ENCODE measurements at places on chromosomes 13 and 19.

- no peak for DNase-seq
These were observed 9.9 kb upstream of the SMIM17 start for GRCh38 chr19:56633021-56633420.

- no peak for DNase-seq
These were observed 35.1 kb downstream of the TMEM161A start for GRCh38 chr19:19103167-19103566.

- peak; percentile 32 for DNase-seq
These were observed 1.8 kb downstream of the ZNF114 start for GRCh38 chr19:48271531-48272151.

GRCh38 chr13:52411629-52412028, 5.7 kb upstream of the THSD1 start:
- DNase-seq, result no peak

GRCh38 chr13:41599619-41600018, 142.3 kb downstream of the RGCC start:
- DNase-seq, result no peak

GRCh38 chr13:25281935-25282332, 5.4 kb downstream of the MTMR6 start:
- DNase-seq, result no peak

- DNase-seq, result no peak
These were observed at the start of gene NAT14 for GRCh38 chr19:55484593-55485438. Gene NAT14, plus strand, starts transcription at chr19:55485188. Its CDS starts 521 bp downstream, at chr19:55485709.

DNA sequence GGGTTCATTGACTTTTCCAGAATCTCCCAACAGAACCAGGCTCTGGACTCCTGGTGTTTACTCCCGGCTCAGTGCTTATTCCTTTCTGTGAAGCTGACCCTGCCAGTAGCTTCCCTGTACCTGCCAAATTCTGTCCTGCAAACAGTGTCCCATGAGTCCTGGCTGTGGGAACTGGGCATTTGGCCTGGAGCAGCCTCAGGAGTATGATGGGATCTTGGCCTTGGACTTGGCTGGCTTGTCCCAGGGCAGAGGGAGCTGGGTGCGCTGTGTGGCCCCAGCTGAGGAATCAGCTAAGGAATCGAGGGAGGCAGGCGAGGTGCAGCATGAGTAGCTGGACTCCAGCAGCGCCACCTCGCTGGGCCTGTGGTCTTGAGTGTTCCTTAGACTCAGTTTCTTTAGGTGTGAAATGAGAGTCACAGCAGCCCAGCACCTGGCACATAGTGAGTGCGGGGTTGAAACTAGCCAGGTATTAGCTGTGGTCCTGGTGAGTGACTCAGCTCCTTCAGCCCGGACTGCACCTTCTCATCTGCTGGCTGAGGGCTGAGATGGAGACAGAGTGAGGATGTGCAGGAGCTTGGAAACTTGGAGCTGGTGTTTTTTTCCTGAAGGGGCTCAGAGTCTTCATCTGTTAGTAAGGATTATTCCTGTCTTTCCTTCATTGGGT, 10.4 kb downstream of the CLASRP start:
- DNase-seq, result no peak

DNA sequence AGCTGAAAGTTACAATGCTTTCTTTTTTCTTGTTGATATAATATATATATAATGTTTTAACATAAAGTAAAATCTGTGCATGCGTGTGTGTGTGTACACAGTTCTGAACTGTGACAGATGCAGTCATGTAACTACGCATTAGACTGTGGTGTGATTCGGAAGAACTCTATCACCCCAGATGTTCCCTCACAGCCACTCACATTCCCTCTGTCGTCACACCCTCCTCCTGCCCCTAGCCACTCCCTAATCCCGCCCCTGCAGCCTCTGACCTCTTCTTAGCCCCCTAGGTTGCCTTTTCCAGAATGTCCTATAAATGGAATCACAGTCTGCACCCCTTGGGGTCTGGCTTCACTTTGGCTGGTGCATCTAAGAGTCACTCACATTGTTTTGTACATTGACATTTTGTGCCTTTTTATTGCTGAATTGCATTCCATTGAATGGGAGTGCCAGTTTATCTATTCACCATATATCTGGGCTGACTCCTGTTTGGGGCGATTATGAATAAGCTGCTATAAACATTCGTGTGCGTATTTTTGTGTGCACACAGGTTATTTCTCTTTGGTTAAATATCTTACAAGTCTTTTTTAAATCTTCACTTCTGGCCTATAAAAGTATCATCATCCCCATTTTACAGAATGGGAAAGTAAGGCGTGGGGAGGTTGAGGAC, 20.4 kb downstream of the DHRS12 start:
- no peak for DNase-seq

- no peak for DNase-seq
These were observed 16.9 kb upstream of the C1QTNF9 start for GRCh38 chr13:24292481-24292880.

DNA sequence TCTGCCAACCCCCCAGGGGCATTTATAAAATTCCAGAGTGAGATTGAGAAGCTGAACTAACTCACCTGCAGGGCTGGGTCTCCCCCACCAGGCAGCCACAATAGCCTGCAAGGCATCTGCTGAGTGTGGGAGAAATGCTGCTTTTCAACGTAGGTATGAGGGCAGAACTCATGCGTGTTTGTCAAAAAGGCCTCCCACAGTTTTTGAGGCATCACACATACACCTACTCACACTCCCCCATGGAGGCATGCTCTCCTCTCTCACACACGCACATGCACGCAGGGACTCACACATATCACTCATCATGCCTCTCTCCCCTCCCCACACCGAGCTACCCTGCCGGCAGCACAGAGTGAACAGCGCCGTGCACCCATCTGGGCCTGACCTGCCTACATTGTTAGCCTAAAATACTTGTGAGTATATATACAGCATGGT, 390.5 kb downstream of the FGF9 start:
- no peak for DNase-seq

DNA sequence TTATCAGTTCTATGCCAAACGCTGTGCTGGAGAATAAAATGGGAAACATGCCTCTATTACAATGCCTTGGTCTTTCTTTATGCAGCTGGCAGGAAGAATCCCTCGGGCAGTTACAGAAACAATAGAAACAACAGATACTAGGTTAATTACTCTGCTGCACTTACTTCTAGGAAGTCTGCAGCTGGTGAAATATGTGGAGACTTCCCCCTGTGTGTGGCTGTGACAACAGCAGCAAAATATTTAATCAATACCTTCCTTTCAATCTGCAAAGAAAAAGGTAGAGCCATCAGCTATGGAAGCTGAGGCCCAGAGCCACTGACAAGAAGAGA, 9.9 kb downstream of the STOML3 start:
- no peak for DNase-seq

- no peak for DNase-seq
These were observed 20.4 kb downstream of the POU2F2 start for GRCh38 chr19:42111811-42112210.

- DNase-seq, result no peak
These were observed 426.9 kb downstream of the PCDH9 start for GRCh38 chr13:66803013-66803807.

DNA sequence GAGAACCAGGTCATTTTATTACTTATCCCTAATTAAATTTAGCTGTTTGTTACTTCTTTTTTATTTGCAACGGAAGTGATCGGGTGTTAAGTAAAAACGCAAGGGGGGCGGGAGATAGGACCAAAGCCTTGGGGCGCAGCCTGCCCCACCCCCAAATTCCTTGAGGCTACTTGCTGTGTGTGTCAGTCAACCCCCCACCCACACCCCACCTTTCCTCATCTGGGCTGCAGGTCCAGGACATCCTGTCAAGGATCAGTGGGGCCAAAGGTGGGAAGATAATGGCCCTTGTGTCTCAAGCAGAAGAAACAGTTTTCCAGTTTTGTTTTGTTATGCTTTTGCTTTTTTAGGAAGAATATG, 1.2 kb upstream of the FOXO1 start:
- DNase-seq, result peak; percentile 45

- peak; percentile 58 for DNase-seq
These were observed at the start of gene ZNF541 for GRCh38 chr19:47573071-47574026. Gene ZNF541, minus strand, starts transcription at chr19:47573148. Its CDS starts 17,292 bp downstream, at chr19:47555856.

DNA sequence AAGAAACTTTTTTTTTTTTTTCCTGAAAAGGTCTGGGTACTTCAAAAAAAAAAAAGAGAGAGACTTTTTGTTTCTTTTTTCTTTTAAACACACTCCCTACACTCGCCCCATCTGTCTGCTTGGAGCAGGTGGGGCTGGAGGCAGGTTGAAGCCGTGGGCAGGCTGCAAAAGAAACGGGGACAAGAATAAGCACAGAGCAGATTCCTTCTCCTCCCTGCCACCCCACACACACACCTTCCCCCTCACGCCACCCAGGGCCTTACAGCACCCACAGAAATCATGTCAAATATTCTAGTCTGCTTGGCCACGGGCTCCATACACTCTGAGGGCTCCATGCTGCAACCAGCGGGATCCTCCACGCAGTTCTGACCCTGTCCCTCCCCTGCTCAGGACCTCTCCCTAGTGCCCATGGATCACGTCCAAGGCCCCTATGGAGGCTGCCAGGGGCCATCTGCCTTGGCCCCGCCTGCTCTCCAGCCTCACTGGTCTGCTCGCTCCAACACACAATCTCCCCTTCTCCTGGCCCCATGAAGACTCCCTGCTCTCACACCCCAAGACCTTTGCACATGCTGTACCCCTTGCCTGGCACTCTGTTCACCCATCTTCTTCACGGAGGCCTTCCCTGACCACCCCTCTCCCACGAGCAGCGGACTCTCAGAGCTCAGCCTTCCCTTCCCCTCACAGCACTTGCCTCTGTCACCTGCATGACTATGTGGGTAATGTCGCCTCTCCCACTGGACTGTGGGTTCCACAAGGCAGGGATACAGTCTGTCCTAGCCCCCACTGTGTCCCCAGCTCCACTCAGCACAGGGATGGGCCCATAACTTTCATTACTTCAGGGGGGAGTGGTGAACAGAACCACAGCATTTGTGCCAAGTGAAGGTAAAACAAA, 11.4 kb downstream of the AKT2 start:
- no peak for DNase-seq

DNA sequence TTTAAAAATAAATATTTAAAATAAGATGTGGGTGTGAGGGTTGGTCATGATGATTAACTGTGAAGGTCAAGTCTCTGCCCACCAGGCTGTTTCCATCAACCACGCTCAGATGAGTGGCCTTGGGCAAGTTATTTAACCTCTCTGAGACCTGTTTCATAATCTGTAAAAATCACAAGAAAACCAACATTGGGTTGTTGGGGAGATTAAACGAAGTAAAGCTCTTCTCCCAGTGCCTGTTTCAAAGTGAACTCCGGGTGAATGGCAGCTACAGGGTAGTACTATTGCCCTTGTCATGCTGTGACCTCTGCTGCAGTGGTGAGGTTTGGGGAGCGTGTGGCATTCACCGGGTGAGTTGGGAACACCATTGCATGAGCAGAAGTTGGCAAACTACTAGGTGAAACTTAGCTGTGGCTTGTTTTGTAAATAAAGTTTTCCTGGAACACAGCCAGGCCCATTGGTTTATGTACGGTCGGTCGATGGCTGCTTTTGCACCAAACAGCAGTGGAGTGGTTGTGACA, 153.2 kb downstream of the USP12 start:
- no peak for DNase-seq

GRCh38 chr19:4057931-4058692, 8.6 kb downstream of the ZBTB7A start:
- DNase-seq, result peak; percentile 84

- DNase-seq, result no peak
These were observed 69.0 kb downstream of the LRCH1 start for GRCh38 chr13:46621792-46622629.

DNA sequence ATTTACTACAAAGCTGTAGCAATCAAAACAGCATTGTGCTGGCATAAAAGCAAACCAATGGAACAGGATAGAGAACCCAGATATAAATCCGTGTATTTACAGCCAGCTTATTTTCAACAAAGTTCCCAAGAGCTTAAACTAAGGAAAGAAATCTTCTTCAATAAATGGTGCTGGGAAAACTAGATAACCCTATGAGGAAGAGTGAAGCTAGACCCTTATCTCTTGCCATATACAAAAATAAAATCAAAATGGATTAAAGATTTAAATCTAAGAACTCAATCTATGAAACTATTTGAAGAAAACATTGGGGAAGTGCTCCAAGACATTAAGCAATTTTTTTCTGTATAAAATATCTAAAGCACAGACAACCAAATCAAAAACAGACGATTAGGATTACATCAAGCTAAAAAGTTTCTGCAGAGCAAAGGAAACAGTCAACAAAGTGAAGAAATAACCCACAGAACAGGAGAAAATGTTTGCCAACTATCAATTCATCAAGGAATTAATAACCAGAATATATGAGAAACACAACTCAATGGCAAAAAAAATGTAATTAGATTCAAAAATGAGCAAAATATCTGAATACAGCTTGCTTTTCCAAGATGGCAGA, 480.7 kb downstream of the LMO7 start:
- DNase-seq, result no peak

DNA sequence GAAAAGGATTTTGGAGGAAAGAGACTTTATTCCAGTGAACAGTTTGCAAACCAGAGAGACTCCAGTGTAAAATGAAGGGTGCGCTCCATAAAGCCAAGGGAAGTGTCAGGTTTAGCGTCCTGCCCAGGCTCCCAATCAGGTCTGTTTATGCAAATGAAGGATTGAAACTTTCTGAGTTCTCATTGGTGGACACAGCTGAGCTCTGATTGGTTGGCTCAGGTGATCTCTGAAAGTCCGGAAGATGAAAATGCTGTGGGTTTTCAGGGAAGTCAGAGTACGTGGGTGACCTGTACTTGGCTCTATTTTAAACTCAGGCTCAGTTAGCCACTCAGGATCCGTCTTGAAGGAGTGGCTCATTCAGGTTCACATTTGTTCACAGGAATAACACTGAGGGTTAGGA, 28.7 kb upstream of the CD33 start:
- DNase-seq, result no peak

- no peak for DNase-seq
These were observed 20.3 kb upstream of the SPC24 start for GRCh38 chr19:11175920-11176319.

GRCh38 chr13:112934078-112934477, 34.9 kb upstream of the MCF2L start:
- no peak for DNase-seq

- DNase-seq, result no peak
These were observed 25.6 kb downstream of the UBXN6 start for GRCh38 chr19:4431808-4432674.

DNA sequence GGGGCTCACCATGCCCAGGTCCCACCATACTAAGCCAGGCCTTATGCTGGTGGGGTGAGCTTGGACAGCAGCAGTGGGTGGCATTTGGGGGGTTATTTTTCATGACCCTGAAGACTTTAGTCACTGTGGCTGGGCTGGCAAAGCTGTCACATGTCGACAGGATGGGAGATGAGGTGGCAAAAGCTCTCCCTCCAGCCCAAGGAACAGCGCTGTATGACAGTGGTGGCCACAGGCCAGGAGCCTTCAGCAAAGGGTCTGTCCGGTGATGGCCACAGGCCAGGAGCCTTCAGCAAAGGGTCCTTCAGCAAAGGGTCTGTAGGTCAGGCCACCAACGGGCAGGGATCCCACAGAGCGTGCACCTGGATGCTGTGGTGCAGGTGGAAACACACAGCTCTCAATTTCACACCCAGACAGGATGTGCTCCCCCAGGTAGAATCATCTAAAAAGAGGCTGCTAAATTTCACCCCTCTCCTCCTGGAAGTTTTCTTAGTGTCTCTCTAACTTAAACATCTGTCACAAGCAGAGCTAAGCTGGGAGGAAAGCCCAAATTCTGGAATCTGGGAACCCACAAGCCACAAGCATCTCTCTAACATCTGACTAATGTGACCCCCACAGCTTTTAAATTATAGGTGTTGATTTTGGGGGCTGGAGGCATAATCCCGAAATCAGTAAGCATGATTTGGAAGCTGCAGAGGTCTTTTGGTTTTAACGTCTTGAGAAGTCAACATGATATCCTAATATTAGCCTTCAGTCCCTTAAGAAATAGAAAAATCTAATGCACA, 23.0 kb downstream of the COL4A1 start:
- DNase-seq, result no peak

Measured in colonic mucosa (tissue), 4 donors.